ENCODE measurements at places on chromosomes 5 and 9. TPM values are rescaled to one million over a fixed set of nuclear protein-coding genes. Genes with fewer than 3 reads are reported as not detected.

DNA sequence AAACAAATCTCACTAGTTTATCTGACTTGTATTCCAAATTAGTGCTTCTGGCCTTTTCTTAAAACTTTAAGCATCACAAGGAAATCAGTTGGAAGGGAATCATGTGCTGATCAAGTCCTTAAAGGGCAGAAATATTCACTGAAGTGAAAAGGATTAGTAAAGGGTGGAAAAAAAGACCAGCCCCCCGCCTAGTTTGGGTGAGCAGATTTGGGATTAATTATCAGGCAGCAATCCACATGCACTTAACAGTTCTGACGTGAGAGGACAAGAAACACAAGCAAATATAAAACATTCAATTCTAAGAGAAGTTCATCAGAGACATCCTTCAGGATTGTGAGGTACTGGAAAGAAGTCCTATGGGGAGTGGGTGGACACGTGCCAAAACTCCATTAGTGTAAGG is at the start of gene TYRP1:
TYRP1 (plus strand) TSS at position 245 of the 400 bp plus-strand sequence. CDS start 612 bp downstream, outside the sequence.
- DNase-seq = no peak

DNA sequence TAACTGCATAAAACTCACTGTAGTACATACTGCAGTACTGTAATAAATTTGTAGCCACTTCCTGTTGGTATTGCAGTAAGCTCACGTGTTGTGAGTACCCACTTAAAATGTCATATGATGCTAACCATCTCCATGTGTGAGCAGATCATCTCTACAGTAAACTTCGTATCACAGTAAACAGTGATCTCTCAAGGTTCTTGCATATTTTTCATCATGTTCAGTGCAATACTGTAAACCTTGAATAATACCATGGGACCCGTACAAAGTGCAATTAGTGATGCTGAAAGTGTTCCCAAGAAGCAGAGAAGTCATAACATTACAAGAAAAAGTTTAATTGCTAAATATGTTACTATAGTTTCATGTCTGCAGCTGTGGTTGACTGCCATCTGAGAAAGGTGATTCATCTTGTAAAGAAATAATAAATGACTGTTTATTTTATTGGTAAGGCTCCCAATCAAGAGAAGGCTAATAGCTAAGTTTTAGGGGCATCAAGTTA is 253.8 kb upstream of the POU5F2 start:
- DNase-seq = no peak

- DNase-seq = peak; percentile 57
Measured at GRCh38 chr5:173954671-173955521, 34.1 kb upstream of the C5orf47 start.

- DNase-seq = no peak
Measured at GRCh38 chr5:98144710-98145109, 628.8 kb upstream of the RGMB start.

- no peak for DNase-seq
Measured at GRCh38 chr5:119131530-119132304, 60.8 kb downstream of the DMXL1 start.

Gene PCDHGA12
- total RNA-seq = 2.4 TPM

Measured in muscle of leg (tissue), 16 donors.